ENCODE measurements at places on chromosomes 13 and 19. TPM values are rescaled to one million over a fixed set of nuclear protein-coding genes. Genes with fewer than 3 reads are reported as not detected.

The GPR18 gene
- 0.60 TPM for polyA plus RNA-seq

The RAP2A gene
- 7.5 TPM for polyA plus RNA-seq

The ZNF415 gene
- 3.1 TPM for polyA plus RNA-seq

The ONECUT3 gene
- polyA plus RNA-seq = not detected

The ATCAY gene
- under 0.01 TPM for polyA plus RNA-seq

The CEACAM20 gene
- not detected for polyA plus RNA-seq

The LMTK3 gene
- polyA plus RNA-seq = 1.9 TPM

The IFI30 gene
- polyA plus RNA-seq = 1,883 TPM

The KLHL1 gene
- not detected for polyA plus RNA-seq

The OVOL3 gene
- not detected for polyA plus RNA-seq

DNA sequence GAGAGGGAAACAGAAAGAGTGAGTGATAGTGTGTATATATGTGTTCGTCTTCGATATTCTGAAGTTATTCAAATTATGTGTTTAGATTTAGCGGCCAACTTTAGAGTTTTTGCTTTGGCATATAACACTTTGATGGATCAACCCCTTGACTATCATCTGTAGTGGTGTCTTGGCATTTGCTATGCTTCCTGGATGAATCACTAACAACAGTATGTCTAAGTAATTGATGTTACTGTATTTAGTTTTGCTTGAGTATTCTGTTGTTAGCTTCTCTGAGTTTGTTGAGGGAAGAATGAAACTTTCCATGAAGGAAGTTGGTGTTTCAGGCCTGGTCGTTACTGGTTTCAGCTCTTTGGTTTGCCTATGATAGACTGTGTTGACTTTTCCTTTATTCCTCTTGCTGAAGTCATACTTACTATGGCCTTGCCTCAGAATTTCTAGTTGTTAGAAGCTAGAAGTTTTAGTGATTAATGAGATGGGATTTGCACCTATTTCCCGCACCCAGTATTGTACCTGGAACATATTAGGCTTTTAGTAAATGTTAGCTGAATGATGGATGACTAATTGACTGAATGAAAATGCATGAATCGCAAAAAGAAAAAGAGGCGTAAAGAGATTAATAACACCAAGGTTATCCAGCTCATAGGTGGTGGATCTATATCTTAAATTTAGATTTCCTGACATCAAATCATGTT lies 20.7 kb downstream of the NDFIP2 start:
- H3K4me3 ChIP-seq = no peak overlapping the region
- no peaks in the 10 kb centered on the region for H3K36me3 ChIP-seq
- H3K27me3 ChIP-seq = no peaks in the 10 kb centered on the region
- no peak for DNase-seq
- no peaks in the 10 kb centered on the region for H3K4me1 ChIP-seq

DNA sequence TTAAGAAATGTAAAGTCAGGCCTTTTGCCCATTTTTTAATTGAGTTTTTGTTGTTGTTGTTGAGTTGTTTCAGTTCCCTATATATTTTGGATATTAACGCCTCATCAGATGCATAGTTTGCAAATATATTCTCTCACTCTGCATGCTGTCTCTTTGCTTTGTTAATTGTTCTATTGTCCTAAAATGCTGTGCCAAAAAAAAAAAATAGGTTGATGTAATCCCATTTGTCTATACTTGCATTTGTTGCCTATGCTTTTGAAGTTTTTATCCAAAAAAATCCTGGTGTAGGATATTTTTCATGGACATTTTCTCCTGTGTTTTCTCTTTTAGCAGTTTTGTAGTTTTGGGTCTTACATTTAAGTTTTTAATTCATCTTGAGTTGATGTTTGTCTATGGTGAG lies 163.3 kb upstream of the STARD13 start:
- no peak overlapping the region for H3K27ac ChIP-seq
- no peaks in the 10 kb centered on the region for H3K27me3 ChIP-seq
- H3K4me3 ChIP-seq = no peak overlapping the region
- no peak for DNase-seq
- H3K36me3 ChIP-seq = no peaks in the 10 kb centered on the region

- no peaks in the 10 kb centered on the region for H3K27me3 ChIP-seq
- no peaks in the 10 kb centered on the region for H3K36me3 ChIP-seq
- H3K4me1 ChIP-seq = peaks cover 6% of the 10 kb centered on the region
- peak; percentile 79 for DNase-seq
- peak within 1 kb of the TSS; percentile 73 for H3K4me3 ChIP-seq
Observed at GRCh38 chr19:33796164-33796875, at the start of gene KCTD15. Gene KCTD15, plus strand, starts transcription at chr19:33796870. Its CDS starts 3,585 bp downstream, at chr19:33800455.

- no peak for DNase-seq
- H3K36me3 ChIP-seq = no peaks in the 10 kb centered on the region
- H3K4me1 ChIP-seq = no peaks in the 10 kb centered on the region
- no peak overlapping the region for H3K4me3 ChIP-seq
Observed at GRCh38 chr13:100596516-100596915, 7.9 kb upstream of the GGACT start.

GRCh38 chr13:29022410-29022809 lies 202.3 kb downstream of the MTUS2 start:
- H3K27me3 ChIP-seq = no peaks in the 10 kb centered on the region
- no peak for DNase-seq
- no peaks in the 10 kb centered on the region for H3K36me3 ChIP-seq
- H3K4me3 ChIP-seq = peak overlapping the region; percentile 5
- no peak overlapping the region for H3K27ac ChIP-seq
- H3K4me1 ChIP-seq = no peaks in the 10 kb centered on the region

GRCh38 chr19:30388819-30389218 lies 16.6 kb downstream of the ZNF536 start:
- no peaks in the 10 kb centered on the region for H3K4me1 ChIP-seq
- no peaks in the 10 kb centered on the region for H3K27me3 ChIP-seq
- no peak overlapping the region for H3K4me3 ChIP-seq
- H3K27ac ChIP-seq = no peak overlapping the region
- no peak for DNase-seq
- H3K36me3 ChIP-seq = no peaks in the 10 kb centered on the region

DNA sequence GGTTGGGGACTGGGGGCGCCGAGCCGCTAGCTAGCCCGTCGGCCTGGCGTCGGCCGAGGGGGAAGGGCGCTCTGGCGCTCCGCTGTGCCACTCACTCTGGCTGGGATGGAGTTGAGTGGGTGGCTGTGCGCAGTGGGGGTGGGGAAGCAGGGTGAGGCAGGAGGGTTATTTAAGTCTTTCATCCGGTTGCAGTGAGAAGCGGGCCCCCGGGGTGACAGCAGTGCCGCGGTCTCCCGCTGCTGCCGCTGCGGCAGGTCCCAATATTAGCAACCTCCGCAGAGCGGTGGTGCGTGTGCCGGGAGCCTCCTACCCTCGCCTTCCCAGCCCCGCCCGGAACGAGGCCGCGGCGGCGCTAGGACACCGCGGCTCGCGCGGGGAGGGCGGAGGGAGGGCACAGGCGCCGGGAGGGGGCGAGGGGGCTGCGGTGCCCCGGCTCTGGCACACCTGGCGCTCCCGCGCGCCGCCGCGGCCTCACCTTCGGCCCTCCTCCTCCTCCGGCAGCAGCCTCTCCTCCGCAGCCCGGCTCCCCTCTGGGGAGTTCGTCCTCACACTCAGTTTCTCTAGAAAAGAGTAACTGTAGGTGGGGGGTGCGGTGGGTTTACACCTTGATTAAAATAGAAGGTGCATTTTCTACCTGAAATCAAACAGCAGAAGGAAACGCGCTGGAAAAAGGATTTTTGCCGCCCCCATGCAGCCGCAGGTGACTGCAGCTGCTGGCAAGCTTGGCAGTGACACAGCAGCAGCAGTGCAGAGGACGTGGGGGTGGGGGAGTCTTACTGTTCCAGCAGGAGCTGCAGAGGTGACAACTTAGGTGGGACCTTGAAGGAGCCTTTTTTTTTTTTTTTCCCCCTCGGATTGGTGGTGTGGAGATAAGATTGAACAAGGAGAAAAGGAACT lies 4.5 kb downstream of the FGF9 start:
- H3K36me3 ChIP-seq = no peaks in the 10 kb centered on the region
- H3K27ac ChIP-seq = peak overlapping the region; percentile 84
- peak; percentile 67 for DNase-seq

DNA sequence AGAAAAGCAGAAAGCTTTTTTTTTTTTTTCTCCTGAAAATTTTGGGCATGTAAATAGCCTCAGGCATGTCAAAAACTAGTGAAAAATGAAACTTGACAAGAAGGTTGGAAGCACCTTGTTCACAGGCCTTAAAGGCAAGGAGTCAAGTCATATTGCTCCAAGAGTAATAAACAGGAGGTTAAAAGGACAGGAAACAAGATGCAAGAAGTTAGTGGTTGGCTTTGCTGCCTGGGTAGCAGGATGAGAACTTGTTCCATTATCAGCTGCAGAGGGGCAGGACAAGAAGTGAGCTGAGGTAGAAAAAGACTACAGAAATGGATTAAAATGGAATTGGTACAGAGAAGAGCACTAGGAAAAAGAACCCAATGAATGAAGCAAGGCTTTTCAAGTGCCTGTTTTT lies 242.6 kb downstream of the DCT start:
- DNase-seq = no peak
- H3K4me1 ChIP-seq = no peaks in the 10 kb centered on the region
- no peak overlapping the region for H3K27ac ChIP-seq
- H3K36me3 ChIP-seq = no peaks in the 10 kb centered on the region

DNA sequence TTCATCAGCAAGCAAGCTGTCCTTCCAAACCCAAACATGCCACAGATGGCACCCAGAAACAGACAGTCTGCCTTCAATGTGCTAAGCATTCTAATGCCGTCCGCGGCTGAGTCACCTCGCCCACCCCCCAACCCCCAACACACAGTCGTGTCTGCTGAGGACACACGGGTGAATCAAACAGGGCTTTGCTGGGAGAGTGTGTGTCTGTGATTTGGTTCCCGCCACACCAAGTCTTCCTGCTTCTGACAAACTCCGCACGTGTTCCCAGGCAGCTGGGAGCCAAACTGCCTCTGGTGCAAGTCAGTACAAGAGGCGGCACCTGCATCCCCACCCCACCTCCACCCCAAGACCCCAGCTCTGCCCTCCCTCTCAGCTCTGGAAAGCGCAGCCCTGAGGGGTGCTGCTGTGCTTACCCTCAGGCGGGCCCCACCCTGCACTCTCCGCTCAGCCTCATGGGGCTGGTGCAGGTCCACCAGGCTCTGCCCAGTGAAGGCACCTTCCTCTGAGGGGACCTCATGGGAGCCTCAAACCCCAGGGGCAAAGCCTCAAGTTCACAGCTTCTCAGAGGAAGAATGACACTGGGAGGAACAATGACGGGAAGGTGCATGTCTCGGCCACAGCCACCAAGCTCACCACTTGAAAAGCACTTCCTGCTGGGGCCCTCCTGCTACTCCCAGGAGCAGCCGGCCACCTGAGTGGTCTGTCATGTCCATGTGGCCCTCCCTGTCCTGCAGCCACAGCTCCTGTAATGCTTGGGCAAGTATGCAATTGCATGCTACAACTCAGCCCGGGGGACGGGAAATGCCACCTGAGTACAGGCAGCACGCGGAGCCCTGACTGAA lies 15.0 kb upstream of the SLC35E1 start:
- no peak overlapping the region for H3K4me3 ChIP-seq
- peaks cover 34% of the 10 kb centered on the region for H3K4me1 ChIP-seq
- H3K36me3 ChIP-seq = no peaks in the 10 kb centered on the region
- no peak overlapping the region for H3K27ac ChIP-seq

DNA sequence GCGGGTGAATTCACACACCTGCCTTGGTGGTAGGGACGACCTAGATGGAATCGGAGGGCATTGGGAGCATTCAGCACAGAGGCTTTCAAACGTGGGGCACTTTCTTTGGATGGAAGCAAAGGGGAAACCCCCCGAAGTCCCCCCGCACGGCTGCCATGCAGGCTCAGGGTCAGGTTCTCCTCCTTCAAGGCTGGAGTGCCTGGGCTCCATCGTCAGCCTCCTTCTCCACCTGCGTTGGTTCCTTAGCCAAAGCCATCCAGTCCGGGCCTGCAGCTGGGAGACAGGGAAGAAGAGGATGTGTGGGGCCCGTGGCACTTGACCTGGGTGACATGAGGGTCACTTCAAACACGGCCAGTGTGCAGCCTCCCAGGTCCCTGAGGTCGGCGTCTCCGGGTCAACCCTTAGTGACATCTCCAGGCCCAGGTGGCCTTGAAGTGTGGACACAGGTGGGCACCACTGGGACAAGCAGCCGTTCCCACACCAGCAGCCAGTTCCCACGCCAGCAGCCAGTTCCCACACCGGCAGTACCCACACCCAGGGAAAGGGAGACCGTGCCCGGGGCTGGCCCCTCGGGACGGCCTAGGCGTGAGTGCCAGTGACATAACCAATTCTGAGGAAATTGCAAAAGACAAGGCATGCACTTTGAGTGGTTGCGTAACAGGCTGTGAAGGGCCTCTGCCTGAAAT lies 116.0 kb downstream of the SOX1 start:
- peaks cover 9% of the 10 kb centered on the region for H3K4me1 ChIP-seq
- no peak overlapping the region for H3K27ac ChIP-seq
- peak; percentile 90 for DNase-seq
- peaks cover 4% of the 10 kb centered on the region for H3K27me3 ChIP-seq
- no peak overlapping the region for H3K4me3 ChIP-seq
- H3K36me3 ChIP-seq = no peaks in the 10 kb centered on the region

GRCh38 chr19:4618019-4618418 lies 21.3 kb upstream of the TNFAIP8L1 start:
- no peak for DNase-seq
- H3K36me3 ChIP-seq = no peaks in the 10 kb centered on the region
- H3K27me3 ChIP-seq = no peaks in the 10 kb centered on the region
- H3K27ac ChIP-seq = no peak overlapping the region
- H3K4me1 ChIP-seq = no peaks in the 10 kb centered on the region
- H3K4me3 ChIP-seq = no peak overlapping the region

GRCh38 chr19:30374865-30375552 lies 2.8 kb downstream of the ZNF536 start:
- peaks cover 8% of the 10 kb centered on the region for H3K4me1 ChIP-seq
- H3K4me3 ChIP-seq = no peak overlapping the region
- H3K27ac ChIP-seq = no peak overlapping the region
- peak; percentile 50 for DNase-seq

- no peaks in the 10 kb centered on the region for H3K36me3 ChIP-seq
- DNase-seq = no peak
- no peak overlapping the region for H3K27ac ChIP-seq
- no peaks in the 10 kb centered on the region for H3K27me3 ChIP-seq
- no peaks in the 10 kb centered on the region for H3K4me1 ChIP-seq
Observed at GRCh38 chr13:36046672-36047071, 84.5 kb downstream of the DCLK1 start.

- no peaks in the 10 kb centered on the region for H3K27me3 ChIP-seq
- H3K4me3 ChIP-seq = no peak overlapping the region
- peak; percentile 68 for DNase-seq
- no peaks in the 10 kb centered on the region for H3K36me3 ChIP-seq
- H3K4me1 ChIP-seq = no peaks in the 10 kb centered on the region
Observed at GRCh38 chr19:47391510-47392223, 27.7 kb downstream of the MEIS3 start.

- H3K4me1 ChIP-seq = peaks cover 5% of the 10 kb centered on the region
- H3K36me3 ChIP-seq = peaks cover 21% of the 10 kb centered on the region
- H3K4me3 ChIP-seq = no peak overlapping the region
- no peaks in the 10 kb centered on the region for H3K27me3 ChIP-seq
- DNase-seq = peak; percentile 46
Observed at GRCh38 chr19:40610396-40611064, 9.4 kb downstream of the LTBP4 start.

DNA sequence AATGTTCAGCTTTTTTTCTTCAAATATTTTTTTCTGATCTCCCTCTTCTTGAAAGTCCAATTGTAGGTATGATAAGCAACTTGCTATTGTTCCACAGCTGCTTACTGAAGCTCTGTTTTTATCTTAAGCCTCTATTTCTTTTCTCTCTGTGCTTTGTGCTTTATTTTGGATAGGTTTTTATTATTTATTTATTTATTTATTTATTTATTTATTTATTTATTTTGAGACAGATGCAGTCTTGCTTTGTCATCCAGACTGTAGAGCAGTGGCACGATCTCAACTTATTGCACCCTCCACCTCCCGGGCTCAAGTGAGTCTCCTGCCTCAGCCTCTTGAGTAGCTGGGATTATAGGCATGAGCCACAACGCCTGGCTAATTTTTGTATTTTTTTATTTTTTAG lies 199.4 kb downstream of the KLF12 start:
- no peaks in the 10 kb centered on the region for H3K27me3 ChIP-seq
- no peak for DNase-seq

Data from lung (tissue), 17 donors.